Left kidney (tissue), 8 donors: ENCODE measurements at places on chromosomes 3 and 15.

GRCh38 chr3:160876643-160877042 lies 120.6 kb downstream of the PPM1L start:
- DNase-seq = no peak

DNA sequence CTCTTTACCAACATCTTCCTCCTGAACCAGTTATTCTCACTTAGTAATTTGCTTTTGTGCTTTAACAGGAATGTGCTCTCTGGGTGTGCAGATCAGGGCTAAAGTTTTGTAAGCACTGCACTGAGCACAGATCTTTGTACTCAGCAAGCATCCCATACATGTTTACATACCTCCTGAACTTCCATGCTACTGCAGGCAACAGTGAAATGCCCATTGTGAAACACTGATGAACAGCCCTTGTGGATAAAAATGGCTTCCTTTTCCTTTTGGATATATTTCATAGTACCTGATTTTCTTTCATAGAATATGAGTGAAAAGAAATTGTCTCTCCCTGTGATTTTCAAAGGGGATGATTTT lies 855.9 kb downstream of the MCTP2 start:
- no peak for DNase-seq

DNA sequence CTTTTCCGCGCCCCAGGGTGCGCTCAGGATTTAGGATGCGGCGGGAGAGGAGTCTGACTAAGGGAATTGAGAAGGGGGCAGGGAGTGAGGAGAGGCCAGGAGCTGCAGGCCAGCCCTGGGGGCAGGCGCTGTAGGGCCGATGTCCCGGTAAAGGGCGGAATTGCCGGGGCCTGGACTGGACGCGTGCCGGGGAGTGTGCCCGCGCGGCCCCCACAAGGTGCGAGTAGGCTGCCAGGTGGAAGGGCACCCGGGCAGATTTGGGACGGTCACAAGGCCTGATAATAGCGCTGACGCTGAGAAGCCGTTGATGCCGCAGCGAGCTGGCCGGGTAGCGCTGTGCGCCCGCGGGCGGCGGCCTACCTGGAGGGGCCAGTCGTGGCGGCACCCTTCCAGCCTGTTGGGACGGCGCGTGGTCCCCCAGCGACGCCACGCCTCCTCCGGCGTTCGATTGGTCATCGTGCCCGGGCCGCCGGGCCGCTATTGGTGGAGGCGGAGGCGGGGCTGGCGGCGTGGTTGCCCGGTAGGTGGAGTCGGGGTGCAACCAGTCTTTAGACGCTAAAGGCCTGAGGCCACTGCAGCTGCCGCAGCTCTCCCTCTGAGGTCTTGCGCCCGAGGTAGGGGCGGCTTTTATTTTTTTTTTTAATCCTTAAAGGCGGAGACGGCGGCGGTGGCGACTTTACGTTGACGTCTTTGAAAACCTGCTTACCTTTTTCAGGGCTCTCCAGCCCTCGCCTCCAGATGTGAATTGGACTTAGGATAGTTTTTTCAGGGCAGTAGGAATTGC lies 903 bp downstream of the SLC25A38 start:
- DNase-seq = peak; percentile 90

- DNase-seq = no peak
These were observed 71.9 kb upstream of the RNU6-1 start for GRCh38 chr15:67911727-67912126.

DNA sequence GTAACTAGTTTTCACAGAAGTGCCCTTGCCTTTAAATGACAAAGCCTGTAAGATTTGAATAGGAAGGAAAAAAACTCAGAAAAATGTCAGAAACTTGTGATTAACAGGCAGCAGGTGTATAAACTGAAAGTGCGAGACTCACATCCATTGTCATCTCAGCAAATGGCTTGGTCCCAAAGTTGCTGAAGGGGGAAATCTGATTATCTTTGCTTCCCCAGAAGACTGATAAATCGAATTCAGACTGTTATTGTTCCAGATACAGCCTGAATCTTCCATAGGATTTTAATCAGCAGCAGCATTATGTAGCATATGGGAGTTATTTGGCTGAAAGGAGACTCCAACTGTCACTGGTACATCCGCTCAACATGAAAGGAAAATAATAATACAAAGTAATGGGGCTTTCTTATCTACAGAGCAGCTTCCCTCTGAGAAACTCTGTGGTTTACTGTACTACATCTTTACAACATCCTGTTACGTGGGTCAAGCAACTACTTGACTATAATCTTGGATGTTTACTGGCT lies 550.4 kb upstream of the CCDC54 start:
- no peak for DNase-seq

DNA sequence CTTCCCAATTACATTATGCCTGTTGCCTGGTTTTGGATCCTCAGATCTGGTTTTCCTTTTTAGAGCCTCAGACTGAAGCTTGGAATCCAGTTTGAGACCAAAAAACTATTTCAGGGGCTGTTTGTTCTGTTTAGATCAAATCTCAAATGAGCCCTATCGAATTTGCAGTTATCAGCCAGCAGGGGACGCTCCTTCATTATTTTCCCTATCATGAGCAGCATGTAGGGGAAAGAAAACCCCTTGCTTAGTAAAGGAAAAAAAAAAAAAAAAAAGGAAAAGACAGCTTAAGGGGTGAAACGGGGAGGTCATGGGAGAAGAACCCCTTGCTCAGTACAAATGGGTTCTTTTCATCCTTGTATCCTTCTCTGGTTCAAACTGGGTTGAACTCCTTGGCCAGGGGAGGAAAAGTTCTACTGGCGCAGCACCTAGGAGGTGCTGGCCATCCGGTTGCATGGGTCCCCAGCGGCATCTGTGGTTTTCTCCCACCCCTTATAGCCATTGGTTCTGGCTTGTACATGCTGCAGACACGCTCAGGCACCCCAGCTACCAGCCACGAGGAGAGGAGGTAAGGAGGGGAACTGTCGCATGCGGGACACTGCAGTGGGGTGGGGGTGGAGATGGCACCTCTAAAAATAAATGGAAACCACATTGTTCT lies 1375.1 kb upstream of the ALCAM start:
- DNase-seq = no peak
